T47D (cell line): ENCODE measurements at places on chromosomes 6 and 20.

DNA sequence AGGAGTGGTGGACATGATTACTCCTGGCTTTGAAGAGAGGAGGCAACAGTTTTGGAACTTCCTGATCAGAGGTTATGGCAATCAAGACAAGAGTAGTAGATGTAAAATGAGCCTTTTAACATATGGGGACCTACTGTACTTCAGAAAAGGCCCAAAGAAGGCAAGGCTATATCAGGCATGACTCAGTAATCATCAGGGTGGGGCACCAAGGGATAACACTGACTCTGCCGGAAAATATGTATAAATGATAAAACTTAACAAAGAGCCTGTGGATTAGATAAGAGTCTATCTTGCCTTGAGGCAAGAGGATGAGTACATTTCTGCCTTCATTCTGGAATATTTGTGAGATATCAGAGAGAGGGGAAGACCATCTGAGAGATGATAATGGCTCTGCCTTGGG is 1389.9 kb upstream of the MAP3K7 start:
- no peak for DNase-seq

GRCh38 chr6:34243901-34244884 is 4.6 kb downstream of the SMIM29 start:
- no peak for DNase-seq

- DNase-seq = no peak
Measured at GRCh38 chr6:165060720-165061119, 248.7 kb downstream of the C6orf118 start.

- DNase-seq = no peak
Measured at GRCh38 chr6:126152372-126152745, 166.0 kb downstream of the TRMT11 start.

- no peak for DNase-seq
Measured at GRCh38 chr20:20503777-20504530, 136.1 kb downstream of the INSM1 start.

DNA sequence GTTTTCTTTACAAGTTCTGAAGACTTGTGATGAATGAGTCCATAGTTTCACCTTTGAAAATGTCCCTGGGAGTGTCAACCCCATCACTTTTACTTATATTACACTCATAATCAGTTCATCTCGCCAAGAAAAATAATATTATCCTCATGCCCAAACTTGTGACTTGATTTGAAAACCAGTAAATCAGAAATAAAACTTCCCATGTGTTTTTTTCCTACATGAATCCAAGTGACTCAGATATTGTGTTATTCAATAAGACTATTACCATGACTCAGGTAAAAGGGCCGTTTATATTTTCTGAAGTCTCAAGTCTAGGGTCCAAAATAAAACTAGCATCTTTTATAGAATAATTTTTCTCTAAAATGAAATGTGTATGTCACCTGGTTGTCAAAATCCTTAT is 15.8 kb upstream of the CYP24A1 start:
- DNase-seq = no peak

DNA sequence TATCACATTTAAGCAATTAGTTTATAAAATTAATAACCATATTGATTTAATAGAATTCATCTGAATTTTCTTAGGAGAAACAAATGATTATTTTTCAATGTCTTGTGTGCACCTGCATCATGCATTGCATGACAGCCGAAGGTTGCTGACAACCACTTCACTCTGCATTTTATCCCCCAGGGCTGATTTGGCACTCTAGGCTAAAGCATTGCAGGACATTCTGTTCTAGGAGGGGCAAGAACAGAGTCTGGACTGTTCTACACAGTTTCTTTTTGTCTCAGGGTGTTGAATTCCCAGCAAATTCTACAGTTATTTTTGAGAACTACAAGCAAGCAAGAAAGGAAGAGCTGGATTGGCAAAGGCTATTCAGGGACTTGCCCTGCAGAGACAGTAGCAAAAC is 570.4 kb upstream of the EYS start:
- DNase-seq = no peak

GRCh38 chr20:44742304-44743079 is 3.2 kb upstream of the KCNK15 start:
- DNase-seq = no peak

GRCh38 chr6:157648561-157648960 is 174.5 kb upstream of the SNX9 start:
- DNase-seq = no peak

DNA sequence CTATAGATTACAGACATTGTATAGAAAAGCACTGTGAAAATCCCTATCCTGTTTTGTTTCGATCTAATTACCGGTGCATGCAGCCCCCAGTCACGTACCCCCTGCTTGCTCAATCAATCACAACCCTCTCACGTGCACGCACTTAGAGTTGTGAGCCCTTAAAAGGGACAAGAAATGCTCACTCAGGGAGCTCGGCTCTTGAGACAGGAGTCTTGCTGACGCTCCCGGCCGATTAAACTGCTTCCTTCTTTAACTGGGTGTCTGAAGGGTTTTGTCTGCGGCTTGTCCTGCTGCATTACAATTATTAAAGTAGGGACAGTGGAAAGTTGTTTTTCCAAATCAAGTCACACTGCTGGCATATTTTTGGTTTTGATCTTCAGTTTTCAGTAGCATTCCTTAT is 2.6 kb downstream of the TXLNB start:
- DNase-seq = no peak

DNA sequence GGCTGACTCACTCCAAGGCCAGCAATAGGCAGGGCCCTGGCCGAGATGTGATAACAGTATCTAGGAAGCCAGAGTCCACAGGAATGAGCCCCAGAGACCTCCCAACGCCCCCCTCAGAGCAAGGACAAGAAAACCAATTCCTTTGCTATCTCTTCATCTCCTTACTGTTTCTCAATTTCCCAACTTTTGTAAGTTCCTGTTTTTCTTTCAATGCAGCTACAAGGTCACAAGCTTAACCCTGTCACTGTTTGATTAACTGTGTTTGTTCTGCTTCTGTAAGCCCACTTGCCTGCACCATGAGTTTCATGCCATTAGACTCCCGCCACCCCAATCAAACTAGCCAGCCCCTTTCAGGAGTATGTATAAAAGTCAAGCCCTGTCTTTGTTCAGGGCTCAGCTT is 3.5 kb downstream of the FKBP1C start:
- DNase-seq = no peak

DNA sequence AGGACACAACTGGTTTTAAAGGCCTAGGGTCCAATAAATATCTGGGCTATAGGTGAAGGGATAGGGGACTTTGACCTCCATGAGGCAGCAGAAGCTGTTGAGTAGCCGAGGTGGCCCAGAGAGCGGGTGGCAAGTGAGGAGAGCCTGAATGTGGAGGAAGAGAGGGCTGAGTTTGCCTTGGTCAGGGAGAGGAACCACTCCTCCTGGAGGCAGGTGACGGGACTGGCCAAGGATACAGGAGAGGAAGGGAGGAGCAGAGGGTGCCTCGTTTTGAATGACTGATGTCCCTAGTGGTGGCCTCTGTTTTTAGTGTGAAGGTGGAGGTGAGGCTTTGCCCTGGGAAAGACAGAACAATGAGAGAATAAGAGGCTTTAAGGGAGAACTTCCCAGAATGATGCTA is 19.1 kb upstream of the AAR2 start:
- peak; percentile 83 for DNase-seq
